Aorta (tissue), 5 donors: ENCODE measurements at places on chromosomes 5 and 9. TPM values are rescaled to one million over a fixed set of nuclear protein-coding genes. Genes with fewer than 3 reads are reported as not detected.

Gene LEAP2
- 2.1 TPM for total RNA-seq

Gene IL13
- total RNA-seq: not detected

Gene BRINP1
- total RNA-seq: 0.23 TPM

Gene C1QTNF3
- 38.8 TPM for total RNA-seq

Gene KCNT1
- total RNA-seq: 0.78 TPM

Gene NR5A1
- total RNA-seq: not detected

Gene FAM169A
- total RNA-seq: 2.2 TPM

Gene GABBR2
- 0.39 TPM for total RNA-seq

Gene TNPO1
- 113 TPM for total RNA-seq

Gene OTULINL
- total RNA-seq: 17.6 TPM

Gene GBGT1
- 12.9 TPM for total RNA-seq

Gene SLC46A2
- total RNA-seq: not detected

Gene RNF145
- 44.8 TPM for total RNA-seq

Gene C9orf152
- not detected for total RNA-seq

Gene STK32A
- total RNA-seq: 14.5 TPM

Gene TEX48
- not detected for total RNA-seq

Gene SMIM32
- total RNA-seq: 0.49 TPM

Gene CFAP77
- not detected for total RNA-seq

Gene AGXT2
- total RNA-seq: not detected

Gene RNF20
- total RNA-seq: 41.3 TPM

Gene ZFP2
- total RNA-seq: 3.4 TPM

Gene FAM200C
- total RNA-seq: 4.9 TPM

Gene SLC34A1
- total RNA-seq: not detected

Gene FOXI1
- not detected for total RNA-seq

Gene SLC45A2
- 0.36 TPM for total RNA-seq

Gene NFIB
- total RNA-seq: 160 TPM

Gene ANKRD34B
- total RNA-seq: not detected

Gene SPEF2
- total RNA-seq: 10.9 TPM

Gene PITX1
- total RNA-seq: 0.39 TPM

Gene PCDHB9
- total RNA-seq: 3.0 TPM

Gene PCDHB5
- total RNA-seq: 4.1 TPM

Gene TIMD4
- total RNA-seq: 0.99 TPM

Gene PAIP1
- total RNA-seq: 63.5 TPM

Gene PTGDS
- total RNA-seq: 145 TPM

Gene PCSK1
- 7.7 TPM for total RNA-seq

Gene BHMT2
- 34.7 TPM for total RNA-seq

Gene GABRG2
- not detected for total RNA-seq

Gene SMIM33
- not detected for total RNA-seq

Gene IL3
- not detected for total RNA-seq

Gene CCDC171
- total RNA-seq: 5.2 TPM

Gene RASGRF2
- total RNA-seq: 4.7 TPM

Gene FOXD4L3
- total RNA-seq: not detected

Gene CYLC2
- total RNA-seq: not detected

Gene PLCXD3
- 13.9 TPM for total RNA-seq

Gene TLE1
- 31.0 TPM for total RNA-seq

Gene SKP1
- 330 TPM for total RNA-seq

Gene KCNV2
- not detected for total RNA-seq

Gene OBP2B
- not detected for total RNA-seq

Gene MED7
- 10.5 TPM for total RNA-seq

Gene SLCO6A1
- total RNA-seq: 0.75 TPM
